Left hindlimb (tissue), 1 donor: ENCODE measurements at places on chromosomes 4 and X.
A peak's percentile ranks its signal among the peaks of the same experiment; 100 is the strongest.

- no peak for DNase-seq
These were observed 160.8 kb downstream of the MGST2 start for GRCh38 chr4:139826426-139826825.

- no peak for DNase-seq
These were observed 7.1 kb downstream of the CCDC160 start for GRCh38 chrX:134244043-134244442.

- DNase-seq: no peak
These were observed 10.3 kb downstream of the DOK7 start for GRCh38 chr4:3473181-3473950.

DNA sequence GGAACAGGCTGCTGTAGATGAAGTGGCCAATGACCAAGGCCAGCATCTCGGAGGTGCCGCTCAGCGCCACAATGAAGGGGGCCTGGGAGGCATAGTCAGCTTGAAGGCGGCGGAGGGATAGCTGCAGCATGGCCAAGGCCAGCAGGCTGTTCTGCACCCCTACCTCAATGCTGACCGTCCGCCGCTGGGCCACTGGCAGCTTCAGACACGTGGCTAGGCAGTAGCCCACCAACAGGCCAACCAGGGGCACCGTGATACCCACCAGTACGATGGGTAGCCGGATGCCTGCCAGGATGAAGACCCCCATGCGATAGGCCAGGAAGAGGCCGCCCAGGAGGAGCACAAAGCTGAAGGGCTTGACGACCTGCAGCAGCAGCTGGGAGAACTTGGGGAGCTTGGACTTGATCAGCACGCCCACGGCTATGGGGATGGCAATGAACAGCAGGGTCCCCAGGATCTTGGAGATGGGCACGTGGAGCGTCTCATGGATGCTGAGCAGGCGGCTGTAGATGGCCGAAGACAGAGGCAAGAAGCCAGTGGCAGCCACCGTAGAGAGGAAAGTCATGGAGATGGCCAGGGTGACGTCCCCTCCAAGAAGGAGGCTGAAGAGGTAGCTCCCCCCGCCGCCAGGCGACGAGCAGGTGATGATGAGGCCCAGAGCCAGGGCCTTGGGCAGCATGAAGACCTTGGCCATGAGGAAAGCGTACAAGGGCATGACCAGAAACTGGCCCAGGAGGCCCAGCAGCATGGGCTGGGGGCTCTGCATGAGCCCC is 1.3 kb upstream of the UBL4A start:
- no peak for DNase-seq

- DNase-seq: no peak
These were observed 53.4 kb downstream of the CD99L2 start for GRCh38 chrX:150845091-150845490.

GRCh38 chr4:3679851-3680311 is 86.3 kb upstream of the ADRA2C start:
- no peak for DNase-seq

DNA sequence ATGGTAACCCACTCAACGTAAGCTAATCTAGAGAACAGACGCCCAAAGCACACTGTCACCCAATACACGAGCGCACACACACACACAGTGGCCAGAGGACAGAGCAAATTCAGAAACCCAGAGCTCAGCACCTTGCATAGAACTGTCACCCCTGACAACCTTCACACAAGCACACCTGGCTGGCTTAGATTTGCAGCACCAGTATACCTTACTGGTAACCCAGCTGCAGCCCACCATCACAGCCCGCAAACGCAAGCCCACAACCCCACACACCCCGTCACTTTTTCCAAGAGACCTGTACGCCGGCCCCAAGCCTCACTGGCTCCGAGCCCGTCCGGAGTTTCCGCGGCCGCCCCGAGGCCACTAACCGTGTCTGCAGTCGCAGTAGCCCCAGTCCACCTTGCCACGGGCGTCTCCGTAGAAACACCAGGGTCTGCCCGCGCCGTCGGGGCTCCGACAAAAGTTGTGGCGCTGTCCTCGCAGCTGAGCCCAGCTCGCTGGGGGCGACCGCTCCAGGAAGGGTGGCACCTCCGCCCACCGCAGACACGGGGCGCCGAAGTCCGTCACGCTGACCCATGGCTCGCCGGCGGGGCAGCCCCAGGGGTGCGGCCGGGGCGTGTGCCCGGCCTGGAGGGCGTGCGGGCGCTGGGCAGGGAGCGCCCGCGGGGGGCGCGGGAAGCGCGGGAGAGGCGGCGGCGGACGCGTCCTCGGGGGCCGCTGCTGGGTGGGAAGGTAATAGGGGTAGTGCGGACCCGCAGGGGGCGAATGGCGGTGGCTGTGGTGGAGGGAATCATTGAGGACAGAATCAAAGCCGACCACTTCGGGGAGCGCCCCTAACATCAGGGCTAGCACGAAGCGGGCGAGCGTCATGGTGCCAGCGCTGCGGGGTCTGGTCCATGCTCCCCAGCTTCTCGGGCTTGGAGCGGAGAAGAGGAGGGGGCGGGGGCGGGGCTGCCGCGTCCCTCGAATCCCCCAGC is 664 bp downstream of the PRSS12 start:
- peak; percentile 41 for DNase-seq
